SW 1271 (cell line): ENCODE measurements at places on chromosomes 11 and 22.

DNA sequence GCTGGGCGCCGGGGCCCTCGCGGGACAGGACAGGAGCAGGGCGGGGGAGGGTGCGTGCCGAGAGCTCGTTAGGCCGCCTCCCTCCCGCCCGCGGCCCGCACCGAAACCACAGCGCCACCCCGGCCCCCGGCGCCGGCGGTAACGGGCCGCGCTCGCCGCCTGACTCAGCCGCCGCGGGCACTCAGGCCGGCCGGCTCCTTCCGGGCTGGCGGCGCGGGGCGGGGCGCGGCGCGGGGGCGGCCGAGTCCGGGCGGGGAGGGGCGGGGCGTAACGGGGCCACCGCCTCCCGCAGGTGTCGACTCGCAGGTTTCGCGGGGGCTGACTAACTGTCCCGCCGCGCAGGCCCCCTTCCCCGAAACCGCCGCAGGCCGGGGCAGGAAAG is at the start of gene AP5B1:
TSS of gene AP5B1 (minus strand) at position 207 of the 382 bp plus-strand sequence. CDS start 385 bp downstream, outside the sequence.
- DNase-seq: no peak

DNA sequence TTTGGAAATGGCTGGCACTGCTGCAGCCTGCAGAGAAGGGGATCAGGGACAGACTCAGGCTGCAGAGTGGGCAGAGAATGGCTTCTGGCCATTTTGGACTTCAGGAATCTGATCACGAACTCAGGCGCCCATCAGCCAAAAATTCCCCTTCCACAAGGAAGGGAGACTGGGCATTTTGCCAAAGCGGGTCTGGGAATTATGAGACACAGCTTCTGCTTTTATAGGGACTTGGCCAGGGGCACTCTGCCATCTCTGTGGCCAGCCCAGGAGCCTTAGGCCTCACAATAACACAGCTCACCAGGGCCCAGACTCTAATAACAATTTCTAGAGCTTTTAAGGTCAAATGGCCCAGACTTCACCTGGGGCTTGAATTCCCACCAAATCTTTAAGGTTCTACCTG is 74.7 kb downstream of the CHST1 start:
- no peak for DNase-seq

- no peak for DNase-seq
These were observed 67.3 kb downstream of the RSF1 start for GRCh38 chr11:77753230-77753629.

- DNase-seq: peak; percentile 13
These were observed 53.3 kb downstream of the NTM start for GRCh38 chr11:131423688-131424087.

DNA sequence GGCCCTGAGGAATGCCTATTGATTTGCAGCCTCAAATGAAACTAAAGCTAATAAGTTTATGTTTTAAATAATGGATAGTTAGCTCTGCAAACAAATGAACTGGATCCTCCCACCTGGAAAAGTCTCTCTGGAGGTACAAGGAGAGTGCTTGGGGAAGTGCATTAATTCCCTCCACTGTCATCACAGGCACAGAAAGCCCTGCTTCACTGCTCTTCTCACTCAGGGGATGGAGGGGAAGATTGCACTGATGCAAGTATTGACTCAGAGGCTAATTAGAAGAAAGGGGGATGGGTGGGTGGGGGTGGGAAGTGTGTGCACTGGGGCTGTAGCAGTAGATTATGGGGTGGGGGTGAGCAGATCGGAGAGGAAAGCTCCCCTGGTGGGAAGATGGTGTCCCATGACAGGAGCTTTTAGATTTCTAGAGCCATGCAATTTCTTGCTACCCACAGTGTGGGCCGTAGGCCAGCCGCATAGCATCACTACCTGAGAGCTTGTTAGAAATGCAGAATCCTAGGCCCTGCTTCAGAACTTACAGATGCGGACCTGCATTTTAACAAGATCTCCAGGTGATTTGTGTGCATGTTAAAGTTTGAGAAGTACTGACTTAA is 163.9 kb downstream of the HIPK3 start:
- no peak for DNase-seq

- DNase-seq: no peak
These were observed 61.9 kb downstream of the C11orf58 start for GRCh38 chr11:16800382-16800781.

DNA sequence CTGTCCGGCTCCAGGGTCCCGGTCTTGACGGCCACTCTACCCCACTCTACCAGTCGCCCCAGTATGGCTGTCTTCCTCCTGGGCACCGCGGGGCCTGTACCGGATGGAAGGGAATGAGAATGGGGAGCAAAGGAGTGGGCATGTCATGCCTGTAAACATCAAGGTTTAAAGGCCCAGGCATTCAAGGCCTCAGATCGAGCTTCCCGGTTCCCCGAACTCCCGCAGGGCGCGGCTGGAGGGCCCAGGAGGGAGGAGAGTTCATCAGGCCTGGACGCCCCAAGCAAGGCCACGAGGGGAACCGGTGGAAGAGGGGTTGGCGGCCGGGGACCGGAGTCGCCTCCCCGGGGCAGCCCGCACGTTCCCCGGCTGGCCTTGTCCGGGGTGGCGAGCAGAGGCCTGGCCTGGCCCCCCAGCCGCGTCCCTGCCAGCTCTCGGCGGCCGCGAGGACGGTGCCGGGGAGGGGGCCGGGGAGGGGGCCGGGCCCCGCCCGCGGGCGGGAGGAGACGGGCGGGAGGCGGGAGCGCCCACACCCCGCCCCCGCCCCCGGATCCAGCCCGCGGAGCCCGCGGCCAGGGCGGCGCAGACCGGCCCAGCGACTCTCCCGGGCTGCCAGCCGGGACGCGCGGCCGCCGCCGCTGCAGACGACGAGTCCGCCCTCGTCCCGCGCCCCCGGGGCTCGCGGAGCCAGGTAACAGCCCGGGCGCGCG is at the start of gene CDC42EP1:
TSS of gene CDC42EP1 (plus strand) at position 580 of the 707 bp plus-strand sequence. CDS start 5,870 bp downstream, outside the sequence.
- DNase-seq: peak; percentile 26

DNA sequence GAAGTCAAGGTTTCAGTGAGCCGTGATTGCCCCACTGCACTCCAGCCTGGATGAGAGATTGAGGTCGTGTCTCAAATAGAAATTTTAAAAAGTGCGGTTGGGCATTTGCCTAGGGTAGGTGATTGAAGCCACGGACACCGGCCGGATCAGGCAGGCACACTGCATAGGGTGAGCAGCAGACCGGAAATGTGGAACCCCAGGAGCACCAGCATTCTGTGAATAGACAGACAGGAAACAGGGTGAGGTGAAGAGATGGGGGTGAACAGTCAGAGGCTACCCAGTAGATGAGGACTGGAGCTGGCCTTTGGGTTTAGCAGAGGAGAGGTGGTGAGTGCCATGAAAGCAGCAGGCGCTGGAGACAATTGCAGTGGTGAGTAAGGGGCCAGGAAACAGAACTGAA is 43.5 kb downstream of the PPFIA1 start:
- DNase-seq: no peak

GRCh38 chr22:19085233-19085718 is 36.9 kb downstream of the DGCR2 start:
- no peak for DNase-seq

DNA sequence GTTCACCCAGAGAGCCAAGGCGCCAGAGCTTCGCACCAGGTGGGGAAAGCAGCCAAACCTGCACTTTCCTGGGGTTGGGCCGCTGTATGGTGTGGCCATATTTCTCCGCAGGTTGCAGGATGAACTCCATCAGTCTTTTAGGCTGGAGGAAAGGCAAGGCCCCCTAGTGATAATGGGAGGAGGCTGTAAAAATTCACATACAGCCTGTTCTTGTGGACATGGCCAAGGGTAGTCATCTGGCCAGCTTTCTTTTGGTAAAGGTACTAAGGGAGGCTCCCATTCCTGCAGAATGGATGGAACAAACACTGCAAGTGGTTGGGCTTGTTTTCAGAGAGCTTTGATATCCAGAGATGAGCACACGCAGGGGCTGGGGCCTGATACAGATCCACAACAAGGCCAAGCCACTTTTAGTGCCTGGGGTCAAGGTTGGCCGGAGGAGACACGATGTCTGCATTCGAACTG is 29.6 kb downstream of the C22orf31 start:
- no peak for DNase-seq

- no peak for DNase-seq
These were observed 1.9 kb downstream of the FEN1 start for GRCh38 chr11:61794579-61794978.

- DNase-seq: no peak
These were observed 35.3 kb downstream of the AMOTL1 start for GRCh38 chr11:94803491-94803890.

- DNase-seq: peak; percentile 68
These were observed 31.9 kb downstream of the PDGFB start for GRCh38 chr22:39212721-39213376.

DNA sequence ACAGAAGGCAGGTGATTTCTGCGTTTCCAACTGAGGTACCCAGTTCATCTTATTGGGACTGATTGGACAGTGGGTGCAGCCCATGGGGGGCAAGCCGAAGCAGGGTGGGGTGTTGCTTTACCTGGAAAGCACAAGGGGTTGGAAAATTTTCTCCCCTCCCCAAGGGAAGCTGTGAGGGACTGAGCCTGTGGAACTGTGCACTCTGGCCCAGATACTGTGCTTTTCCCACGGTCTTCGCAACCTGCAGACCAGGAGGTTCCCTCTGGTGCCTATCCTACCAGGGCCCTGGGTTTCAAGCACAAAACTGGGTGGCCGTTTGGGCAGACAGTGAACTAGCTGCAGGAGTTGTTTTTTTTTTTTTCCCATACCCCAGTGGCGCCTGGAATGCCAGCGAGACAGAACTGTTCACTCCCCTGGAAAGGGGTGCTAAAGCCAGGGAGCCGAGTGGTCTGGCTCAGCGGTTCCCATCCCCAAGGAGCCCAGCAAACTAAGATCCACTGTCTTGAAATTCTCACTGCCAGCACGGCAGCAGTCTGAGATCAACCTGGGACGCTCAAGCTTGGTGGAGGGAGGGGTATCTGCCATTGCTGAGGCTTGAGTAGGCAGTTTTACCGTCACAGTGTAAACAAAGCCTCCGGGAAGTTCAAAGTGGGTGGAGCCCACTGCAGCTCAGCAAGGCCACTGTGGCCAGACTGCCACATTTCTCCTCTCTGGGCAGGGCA is 97.2 kb downstream of the JRKL start:
- no peak for DNase-seq

DNA sequence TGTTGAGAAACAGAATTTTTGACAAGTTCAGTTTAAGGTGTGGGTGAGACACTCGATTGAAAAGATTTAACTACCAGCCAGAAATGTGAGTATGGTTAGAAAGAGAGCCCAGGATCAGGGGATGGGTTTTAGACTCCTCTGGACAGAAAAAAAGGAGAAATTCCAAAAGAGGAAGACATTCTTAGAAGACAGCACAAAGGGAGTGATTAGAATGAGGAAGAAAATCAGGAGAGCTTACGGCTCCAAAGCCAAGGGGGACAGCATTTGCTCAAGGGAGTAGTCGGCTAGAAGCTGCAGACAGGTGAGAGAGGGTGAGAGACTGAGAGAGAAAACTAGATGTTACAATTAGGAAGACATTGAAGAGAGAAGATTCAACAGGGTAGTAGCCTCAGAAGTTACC is 166.1 kb downstream of the ADAMTS15 start:
- no peak for DNase-seq

DNA sequence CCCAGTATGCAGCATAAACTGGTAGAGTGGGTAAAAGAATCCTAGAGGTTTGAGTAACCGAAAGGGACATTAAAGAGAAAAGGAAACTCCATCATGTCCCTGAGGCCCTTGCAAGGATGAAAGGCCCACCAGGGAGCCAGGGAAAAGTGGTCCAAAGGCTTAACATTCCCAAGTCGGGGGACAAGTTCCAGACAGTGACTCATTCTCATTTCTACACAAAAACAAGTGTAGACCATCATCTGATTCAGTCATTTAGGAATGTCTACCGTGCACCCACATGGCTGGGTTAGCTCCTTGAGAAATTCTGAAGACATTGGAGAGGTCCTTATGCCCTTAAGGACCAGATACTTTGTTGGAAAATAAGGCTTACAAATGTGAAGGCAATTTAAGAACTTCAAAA is 4.8 kb upstream of the NOX4 start:
- no peak for DNase-seq

- no peak for DNase-seq
These were observed 29.7 kb downstream of the FAM83F start for GRCh38 chr22:40024201-40025061.

DNA sequence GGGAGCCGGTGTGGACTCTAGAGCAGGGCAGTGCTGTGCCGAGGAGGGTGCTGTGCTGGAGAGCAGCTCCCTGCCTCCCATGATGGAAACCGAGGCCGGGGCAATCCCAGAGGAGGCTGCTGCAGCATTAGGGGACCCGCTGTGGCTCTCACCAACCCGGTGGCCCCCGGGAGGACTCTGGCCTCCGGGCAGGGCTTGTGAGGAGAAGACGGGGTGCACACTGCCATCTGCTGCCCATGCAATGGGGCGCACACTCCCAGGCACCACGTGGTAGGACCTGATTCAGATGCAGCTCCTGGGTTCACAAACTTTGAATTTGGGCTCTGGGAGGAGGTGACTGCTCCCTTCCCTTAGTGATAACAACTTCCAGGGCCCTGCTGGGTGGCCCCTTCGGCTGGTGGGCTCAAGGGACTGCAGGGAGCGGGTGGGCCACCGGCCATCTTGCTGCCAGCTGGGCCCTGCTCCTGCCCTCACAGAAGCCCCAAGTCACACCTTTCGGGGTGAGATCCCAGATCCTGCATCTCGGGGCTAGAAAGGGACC is 93.8 kb upstream of the FGF3 start:
- peak; percentile 22 for DNase-seq

DNA sequence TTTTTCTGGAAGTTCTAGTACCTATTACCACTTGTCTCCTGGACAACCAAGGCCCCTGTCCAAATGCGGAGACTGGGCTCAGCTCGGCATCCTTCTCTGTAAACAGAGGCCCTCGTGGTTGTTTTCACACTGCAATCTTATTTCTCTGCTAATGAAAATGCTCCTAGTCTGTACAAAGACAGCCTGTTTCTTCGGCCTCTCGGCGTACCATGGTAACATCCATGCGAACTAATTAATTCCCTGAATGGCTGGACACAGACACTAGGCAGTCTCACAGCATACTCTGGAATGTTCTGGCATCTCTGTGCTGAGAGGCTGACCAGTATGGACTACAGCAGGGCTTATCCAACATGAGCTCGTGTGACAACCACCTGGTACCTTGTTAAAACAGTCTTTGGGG is 5.7 kb downstream of the POLR3H start:
- no peak for DNase-seq

DNA sequence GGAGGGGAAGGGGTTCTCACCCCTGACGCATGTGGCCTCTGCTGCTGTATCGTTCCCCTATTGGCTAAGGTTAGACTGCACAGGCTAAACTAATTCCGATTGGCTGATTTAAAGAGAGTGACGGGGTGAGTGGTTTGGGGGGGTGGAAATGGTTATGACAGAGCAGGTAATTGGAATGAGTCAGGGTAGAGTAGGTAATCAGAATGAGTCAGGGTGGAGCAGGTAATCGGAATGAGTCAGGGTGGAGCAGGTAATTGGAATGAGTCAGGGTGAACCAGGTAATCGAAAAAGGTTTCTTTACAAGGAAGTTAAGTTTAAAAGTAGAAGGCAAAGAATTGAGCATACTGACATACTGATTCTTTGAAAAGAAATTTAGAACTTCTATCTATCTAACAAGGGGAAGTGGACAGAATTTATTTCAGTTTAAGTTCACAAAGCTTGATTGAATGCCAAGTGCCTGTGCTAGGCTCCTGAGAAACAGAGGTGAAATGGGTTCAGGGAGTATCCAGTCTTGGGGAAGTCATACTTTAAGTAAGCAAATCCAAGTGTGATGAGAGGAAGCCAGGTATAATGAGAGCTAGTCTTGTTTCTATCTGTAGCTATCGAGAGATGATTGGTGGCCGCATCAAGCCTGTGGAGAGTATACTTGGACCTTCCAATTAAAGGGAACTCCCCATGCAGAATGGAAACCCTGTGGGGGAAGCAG is 58.0 kb downstream of the C11orf91 start:
- no peak for DNase-seq
